K562 (cell line): ENCODE measurements at places on chromosomes 2 and 18.

GRCh38 chr2:167987558-167987957 lies 259.8 kb downstream of the STK39 start:
- no peak for DNase-seq

DNA sequence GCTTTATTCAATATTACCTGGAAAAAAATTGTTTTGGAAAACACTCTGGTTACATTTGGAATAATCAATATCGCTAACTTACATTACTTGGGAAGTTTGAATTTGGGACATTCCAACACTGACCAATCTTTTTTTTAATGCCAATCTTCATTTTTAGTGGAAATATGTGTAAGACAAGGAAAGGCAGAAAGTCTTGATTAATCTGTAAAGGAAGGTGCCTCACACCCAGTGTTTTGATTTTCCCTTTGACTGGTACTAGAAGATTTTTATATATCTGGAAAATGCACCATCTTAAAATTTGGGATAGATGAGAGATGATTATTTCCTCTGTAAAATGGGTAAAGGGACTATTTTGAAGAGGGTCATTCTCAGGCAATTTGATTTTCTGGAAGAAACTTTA lies 879.2 kb upstream of the ZEB2 start:
- DNase-seq = no peak

GRCh38 chr18:34734056-34734455 lies 24.0 kb downstream of the DTNA start:
- no peak for DNase-seq

GRCh38 chr18:3526421-3527354 lies 76.7 kb downstream of the TGIF1 start:
- DNase-seq = peak; percentile 86

DNA sequence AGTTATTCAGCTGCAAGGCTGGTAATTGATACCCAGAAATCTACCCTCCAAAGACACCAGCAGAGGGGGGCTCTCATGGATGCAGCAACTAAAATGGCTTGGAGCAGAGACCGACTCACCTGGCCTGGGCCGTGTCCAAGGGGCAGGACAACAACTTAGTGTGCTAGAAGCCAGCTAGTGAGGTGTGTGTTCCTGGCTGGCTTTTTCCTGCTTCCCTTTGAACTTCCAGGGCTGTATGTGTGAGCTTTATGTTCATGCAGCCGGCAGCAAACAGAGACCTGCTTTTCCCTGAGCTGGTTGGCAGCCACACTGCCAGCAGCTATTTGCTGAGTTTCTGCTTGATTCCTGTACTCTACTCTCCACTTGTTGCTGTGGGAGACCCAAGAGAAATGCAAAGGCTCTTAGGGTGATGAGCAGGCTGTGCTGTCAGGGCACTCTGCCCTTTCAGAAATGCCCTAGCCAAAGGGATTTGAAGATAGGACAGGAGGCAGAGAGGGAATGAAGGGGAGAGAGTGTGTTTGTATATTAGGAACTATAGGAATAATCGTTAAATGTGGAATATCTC lies 23.7 kb upstream of the GRP start:
- DNase-seq = no peak

- DNase-seq = no peak
Observed at GRCh38 chr18:55251254-55251971, 292.2 kb upstream of the CCDC68 start.

- DNase-seq = no peak
Observed at GRCh38 chr18:23585897-23586248, 433 bp downstream of the NPC1 start.

- DNase-seq = no peak
Observed at GRCh38 chr2:184890311-184890710, 292.0 kb downstream of the ZNF804A start.

DNA sequence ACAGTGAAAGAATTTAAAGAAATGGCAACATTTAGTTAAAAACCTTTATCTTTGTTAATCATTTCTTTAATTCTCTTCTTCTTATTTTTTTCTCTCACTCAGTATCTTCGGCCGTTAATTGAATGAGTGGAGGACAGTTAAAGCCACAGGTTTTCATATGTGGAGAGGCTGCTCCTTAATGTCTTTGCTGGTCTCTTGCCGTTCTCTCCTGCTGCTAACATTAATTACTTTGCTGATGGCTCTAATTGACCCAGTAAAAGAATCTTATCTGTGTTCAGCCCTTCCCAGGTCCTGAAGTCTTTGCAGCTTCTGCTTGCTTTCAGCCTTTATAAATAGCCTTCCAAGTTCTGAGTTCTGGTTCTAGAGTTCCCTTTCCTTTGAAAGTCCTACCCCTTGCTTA lies 77.1 kb downstream of the ADAM23 start:
- no peak for DNase-seq

DNA sequence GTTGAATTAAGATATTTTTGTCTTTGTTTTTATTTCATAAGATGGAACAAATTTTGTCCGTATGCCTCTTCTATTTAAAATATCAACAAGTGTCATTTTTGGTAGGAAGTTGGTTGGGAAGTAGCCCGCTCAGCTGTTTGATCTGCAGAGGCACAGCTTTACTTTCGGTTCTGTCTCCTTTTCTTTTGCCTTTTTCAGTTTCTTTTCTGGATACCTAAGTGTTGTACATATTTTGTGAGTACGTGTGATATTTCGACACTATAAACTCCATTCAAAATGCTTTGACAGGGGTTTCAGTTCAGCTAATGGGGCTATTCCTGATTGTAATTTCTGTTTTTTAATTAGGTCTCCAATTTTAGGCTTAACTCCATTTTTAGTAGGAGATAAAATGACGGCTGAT lies 1785.0 kb upstream of the LRRTM1 start:
- no peak for DNase-seq

GRCh38 chr2:215460682-215461382 lies 25.0 kb upstream of the FN1 start:
- DNase-seq = no peak

DNA sequence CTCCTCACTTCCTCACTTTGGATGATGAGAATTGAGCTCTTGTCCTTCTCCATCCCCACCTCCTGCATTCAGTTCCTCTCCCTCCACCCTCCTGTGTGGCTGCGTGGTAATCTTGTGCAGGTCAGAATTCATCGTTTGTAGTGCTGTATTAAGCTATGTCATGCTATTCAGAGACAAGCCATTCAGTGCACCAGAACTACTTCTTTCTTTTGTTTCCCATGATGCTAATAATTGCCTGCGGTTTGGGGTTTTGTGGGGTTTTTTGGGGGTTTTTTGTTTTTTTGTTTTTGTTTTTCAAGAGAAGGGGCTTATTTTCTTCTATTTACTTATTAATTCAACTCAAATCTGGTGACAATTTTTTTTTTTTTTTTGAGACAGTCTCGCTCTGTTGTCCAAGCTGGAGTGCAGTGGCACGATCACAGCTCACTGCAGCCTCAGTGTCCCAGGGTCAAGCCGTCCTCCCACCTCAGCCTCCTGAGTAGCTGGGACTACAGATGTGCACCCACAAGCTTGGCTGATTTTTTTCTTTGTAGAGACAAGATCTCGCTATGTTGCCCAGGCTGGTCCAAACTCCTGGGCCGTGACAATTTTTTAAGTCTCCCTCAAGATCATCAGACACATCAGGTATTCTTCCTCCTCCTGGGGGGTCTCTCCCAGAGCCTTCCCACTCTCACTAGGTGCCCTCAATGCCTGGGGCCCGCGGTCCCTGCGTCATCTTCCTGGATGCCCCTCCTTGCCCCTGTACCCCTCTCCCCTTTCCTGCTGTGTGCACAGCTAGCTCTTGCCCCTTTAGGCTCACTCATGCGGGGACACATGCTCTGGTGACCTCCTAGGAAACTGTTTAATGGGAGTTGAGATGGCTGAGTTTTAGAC lies 37.8 kb downstream of the MAL start:
- DNase-seq = no peak

DNA sequence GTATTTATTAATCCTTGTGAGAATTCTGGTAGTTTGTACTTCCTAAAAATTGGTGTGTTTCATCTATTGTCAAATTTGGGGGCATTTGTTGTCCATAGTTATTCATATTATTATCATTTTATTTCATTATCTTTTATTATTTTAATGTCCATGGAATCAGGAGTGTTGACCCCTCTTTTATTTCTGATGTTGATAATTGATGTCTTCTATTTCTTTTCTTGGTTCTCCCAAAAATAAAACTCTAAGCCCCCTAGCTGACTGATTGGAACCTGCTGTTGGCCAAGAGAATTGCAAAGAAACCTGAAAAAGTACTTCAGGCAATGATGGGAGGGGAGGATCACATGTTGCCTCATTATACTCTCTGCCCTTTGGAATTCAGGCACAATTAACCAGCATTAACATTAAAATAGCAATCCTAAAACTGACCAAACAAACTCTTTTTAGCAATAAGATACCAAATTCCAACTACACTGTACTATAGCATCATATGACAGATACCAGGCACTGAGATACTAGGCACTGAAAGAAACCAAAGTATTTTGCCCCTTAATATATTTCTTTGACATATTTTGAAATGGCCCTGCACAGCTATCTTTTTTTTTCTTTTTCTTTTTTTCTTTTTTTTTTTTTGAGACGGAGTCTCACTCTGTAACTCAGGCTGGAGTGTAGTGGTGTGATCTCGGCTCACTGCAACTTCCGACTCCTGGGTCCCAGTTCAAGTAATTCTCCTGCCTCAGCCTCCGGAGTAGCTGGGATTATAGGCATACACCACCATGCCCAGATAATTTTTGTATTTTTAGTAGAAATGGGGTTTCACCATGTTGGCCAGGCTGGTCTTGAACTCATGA lies 1097.2 kb upstream of the CNTNAP5 start:
- DNase-seq = no peak

- no peak for DNase-seq
Observed at GRCh38 chr2:30346471-30347169, 100.4 kb upstream of the LCLAT1 start.

DNA sequence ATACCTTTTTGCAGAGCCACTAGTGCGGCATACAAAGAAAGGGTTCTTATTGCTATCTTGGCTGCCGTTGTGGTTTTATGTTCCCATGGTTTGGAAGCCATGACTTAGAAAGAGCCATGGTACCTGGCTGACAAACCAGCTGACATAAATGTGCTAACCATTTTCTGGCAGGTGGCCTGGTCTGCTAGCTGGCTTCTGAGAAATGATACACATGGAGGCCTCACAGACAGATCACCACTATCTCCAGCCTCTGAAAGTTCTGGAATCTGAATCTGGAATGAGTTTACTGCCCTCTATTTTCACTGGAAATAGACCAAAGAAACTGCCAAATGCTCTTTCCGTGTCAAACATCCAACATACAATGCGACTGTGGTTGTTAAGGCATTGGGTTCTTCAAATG lies 123.7 kb downstream of the QPCT start:
- no peak for DNase-seq

DNA sequence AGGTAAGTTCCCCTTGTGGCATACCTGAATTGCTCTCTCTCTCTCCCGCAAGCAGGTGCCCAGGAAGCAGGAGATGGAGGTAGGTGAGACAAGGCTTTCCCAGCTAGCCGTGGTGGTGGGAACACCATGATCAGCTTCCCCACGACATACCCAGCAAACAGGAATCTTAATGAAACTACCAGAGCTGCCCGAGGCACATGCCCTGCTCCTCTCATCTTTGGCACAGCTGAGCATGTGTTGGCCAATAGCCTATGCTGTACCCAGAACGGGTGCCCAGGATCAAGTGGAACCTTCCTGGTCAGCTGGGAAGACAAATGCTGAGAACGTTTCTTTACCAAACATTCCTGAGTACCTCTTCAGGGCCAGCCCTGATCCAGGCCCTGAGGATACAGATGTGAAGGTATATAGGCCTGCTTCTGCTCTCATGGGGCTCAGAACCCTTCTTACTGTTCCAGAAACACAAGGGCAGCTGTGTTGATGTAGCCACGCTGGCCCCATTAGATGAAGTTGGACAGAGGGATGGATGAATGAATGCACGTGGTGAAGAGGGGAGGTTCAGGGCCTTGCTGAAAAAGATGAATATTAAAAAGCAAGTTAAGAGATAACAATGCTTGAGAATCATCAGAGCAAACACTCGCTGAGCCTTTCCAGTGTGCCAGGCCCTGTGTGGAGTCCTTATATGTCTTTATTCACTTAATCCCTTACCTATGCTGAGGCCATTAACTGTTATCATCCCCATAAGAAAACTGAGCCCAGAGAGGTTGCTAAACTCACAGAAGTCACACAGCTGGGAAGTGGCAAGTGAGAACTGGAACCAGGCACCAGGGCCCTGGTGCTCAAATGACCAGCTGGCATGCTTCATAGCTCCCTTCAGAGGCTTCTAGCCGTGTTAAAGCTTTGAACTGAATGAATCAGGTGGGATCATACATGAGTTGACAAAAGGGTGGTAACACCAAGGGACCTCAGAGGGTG lies 68.8 kb upstream of the TMEM247 start:
- no peak for DNase-seq

- DNase-seq = no peak
Observed at GRCh38 chr2:207928079-207928478, 97.2 kb downstream of the PLEKHM3 start.

DNA sequence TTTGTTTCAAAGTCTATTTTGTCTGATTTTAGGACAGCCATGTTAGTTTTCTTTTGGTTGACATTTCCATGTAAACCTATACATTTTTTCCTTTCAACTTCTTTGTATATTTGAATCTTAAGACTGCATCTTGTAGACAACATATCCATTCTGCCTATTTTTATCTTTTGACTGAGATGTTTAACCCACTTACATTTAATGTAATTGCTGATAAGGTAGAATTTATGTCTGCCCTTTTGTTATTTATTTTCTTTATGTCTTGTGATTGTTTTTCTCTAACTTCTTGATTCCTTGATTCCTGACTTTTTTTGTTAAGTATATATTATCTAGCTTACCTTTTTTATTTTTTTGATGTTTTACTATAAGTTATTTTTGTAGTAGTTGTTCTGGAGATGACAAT lies 542.5 kb downstream of the SUCLG1 start:
- DNase-seq = no peak

DNA sequence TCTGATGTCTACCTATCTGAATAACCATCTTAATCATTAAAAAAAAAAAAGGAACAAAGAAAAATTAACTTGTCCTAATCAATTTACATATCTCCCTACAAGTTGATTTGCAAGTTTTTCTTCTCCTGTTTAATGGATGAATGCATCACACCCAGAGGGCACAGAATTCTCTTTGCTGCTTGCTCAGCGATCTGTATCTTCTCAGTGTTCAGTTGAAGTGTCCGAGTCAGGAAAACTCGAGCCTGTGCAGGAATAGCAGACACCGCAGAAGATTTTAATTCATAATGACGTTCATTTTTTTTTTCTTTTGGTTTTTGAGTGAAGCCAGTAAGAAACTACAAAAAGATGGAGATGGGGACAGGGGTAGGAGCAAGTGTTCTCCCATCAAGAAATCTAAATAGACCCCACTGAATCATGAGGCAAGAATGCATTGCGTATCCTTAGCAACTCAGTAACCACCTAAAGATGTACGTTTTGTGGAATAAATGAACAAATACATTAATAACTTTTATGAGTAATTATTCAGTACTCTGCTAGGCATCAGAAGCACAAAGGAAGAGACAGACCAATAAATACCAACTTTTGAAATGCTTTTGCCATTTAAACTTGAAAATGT lies 675.5 kb downstream of the LRP1B start:
- DNase-seq = no peak

DNA sequence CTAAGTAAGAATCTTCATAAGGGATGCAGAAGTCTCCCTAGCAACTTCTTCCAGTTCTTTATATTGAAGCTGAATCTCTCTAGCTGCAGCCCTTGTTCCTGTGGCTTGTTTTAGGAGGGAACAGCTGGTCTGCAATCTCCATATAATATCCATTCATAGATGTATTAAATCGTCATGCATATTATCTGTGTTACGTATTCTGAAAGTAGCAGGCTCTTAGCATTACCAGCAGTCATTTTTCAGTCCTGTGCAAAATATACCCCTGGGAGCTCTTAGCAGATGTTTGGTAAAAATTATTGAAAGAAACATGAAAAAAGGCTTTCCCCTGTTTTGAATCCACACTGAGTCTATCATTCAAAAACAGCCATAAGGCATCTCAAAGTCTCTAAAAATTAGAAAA lies 385.3 kb downstream of the IRS1 start:
- no peak for DNase-seq

GRCh38 chr2:33620-34019 lies 12.7 kb downstream of the FAM110C start:
- DNase-seq = no peak
